ENCODE measurements at places on chromosomes 2 and 18. TPM values are rescaled to one million over a fixed set of nuclear protein-coding genes. Genes with fewer than 3 reads are reported as not detected.

Gene DLX2
- total RNA-seq = not detected

Gene VWC2L
- total RNA-seq = not detected

- DNase-seq = no peak
Measured at GRCh38 chr2:113716291-113716690, 40.2 kb downstream of the SLC35F5 start.

Gene VIL1
- not detected for total RNA-seq

- DNase-seq = no peak
Measured at GRCh38 chr2:181566334-181567032, 90.4 kb downstream of the CERKL start.

GRCh38 chr2:57720728-57721627, 325.6 kb upstream of the VRK2 start:
- DNase-seq = no peak

DNA sequence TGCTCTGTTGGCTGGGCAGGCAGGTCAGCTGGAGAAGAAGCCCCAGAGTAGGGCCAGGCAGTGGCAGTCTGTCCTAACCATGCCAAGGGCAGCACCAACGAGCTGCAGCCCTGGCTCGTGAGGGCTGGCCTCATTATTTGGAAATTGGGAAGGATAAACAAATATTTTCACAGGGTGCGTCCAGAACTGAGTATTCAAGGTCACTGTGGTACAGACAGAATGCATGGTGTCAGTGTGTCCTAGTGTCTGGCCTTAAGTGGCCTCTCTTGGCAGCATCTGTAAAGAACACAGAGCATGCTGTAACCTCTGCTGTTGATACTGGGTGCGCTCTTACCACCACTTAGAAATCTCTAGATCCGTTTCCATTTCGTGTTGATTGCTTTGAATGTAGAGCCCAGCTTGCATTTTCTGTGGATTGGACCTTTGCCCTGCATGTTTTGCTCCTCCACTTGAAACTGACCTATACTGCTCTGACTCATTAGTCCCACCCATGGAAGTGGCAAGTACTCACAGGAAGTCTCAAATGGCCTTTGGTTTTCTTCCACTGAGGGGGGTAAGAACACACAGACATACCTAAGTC, 88.2 kb downstream of the GREB1L start:
- DNase-seq = no peak

DNA sequence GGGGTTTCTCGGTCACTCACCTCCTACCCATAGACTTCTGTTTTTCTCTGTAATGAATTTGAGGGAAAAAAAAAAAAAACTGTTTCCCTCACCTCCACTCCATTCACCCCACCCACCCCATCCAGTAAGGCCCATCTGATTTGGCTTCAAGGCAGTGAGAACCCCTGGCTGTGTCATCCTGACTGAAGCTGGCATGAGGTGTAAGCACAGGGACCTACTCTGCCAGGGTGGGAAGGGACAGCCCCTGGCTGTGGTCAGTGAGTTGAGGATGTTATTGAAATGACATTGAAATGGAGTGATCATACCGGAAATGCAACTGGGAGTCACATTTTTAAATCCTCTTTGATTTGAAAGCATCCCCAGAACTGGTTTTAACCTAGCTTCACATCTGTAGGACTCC, 19.1 kb upstream of the BCL2L11 start:
- DNase-seq = no peak

Gene EVX2
- total RNA-seq = not detected

DNA sequence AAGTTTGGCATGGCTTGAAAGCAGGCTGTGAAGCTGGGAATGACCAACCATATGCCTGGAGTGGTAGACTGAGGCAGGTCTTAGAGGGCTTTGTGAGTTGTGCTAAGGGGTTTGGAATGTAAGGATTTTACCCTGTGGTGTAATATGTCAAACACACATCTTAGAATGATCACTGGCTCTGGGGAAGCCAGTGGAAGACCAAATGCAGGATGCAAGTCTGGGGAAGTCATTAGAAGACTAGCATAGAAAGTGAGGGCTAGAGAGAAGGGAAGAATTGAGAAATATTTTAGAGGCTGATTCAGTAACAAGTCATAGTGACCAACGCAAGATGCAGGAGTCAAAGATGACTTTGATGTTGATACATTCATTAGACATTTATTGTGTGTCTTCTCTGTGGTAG, 3.5 kb upstream of the FHOD3 start:
- DNase-seq = no peak

DNA sequence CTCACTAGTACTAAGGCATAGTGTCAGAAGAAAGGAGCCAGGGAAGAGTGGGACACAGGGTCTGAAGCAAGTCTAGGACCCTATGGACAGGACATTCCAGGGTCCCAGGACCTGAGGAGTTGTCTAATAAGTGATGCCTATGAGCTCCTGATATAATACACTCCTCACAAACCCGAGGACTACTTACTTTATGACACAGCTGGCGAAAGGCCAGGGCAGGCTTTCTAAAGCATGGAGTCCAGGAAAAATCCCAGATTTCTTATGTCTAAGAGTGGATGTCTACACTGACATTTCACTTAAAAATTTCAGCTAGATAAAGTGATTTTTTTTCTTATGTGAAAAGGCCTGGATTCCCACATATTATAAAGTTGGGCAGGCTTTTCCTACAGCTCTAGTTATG, 502.2 kb upstream of the SETBP1 start:
- DNase-seq = peak; percentile 35

DNA sequence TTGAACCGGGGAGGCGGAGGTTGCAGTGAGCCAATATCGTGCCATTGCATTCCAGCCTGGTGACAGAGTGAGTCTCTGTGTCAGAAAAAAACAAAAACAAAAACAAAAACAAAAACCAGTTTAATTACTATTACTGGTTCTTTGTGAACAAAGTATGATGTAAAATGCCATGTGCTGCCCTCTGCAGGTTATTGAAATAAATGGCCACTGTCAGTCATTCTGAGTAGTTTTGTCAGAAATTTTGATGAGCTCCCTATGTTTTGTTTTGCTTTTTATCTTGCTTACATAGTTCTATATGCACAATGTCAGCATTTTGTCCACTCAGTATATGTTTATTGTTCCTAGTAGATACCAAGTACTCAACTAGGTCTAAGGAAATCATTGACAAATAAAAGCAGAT, 423.6 kb upstream of the CHST9 start:
- DNase-seq = no peak
